ENCODE measurements at places on chromosomes 3 and 15. TPM values are rescaled to one million over a fixed set of nuclear protein-coding genes. Genes with fewer than 3 reads are reported as not detected.

Gene CKMT1B
- 0.66 TPM for total RNA-seq

Gene MAP6D1
- total RNA-seq = 2.1 TPM

Gene SLMAP
- total RNA-seq = 53.4 TPM

Gene ACTR8
- 46.7 TPM for total RNA-seq

GRCh38 chr3:89058371-89058770 lies 49.0 kb upstream of the EPHA3 start:
- DNase-seq = no peak

DNA sequence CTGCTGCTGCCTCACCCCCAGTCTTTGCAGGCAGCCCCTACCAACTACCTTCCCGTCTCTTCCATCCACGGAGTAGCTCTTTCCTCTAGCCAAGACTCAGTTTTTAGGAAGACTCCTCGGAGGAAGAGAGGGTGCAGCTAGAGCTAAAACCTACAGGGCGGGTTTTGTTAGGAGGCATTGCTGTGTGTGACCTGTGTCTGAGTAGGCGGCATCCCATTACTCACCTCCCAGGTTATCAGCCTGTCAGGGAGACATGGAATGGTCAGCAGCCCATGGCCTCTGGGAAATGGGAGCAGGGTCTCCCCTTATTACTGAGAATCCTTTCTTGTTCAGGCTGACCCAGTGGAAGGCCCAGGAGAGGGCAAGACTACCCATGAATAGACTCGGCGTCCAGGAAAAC lies 43.8 kb upstream of the FGD5 start:
- DNase-seq = no peak

DNA sequence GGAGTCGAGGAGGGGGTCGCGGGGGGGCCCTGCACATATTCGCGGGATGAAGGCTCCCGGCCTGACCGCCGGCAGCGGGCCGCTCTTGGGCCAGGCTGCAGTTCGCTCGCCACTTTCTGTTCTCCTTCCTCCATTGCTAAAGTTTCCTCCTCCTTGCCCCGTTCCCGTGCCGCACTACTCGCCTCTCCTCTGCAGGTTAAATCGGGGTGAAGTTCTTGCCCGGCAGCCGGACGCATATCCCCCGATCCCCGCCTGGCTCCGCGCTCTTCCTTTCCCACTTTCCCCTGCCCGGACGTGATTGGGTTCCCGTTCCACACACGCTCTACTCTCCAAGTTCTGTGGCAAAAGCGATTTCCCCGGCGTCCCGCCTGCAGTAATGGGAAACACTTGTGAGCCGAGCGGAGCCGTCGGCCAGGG lies 556 bp downstream of the CRYBG3 start:
- DNase-seq = peak; percentile 77

DNA sequence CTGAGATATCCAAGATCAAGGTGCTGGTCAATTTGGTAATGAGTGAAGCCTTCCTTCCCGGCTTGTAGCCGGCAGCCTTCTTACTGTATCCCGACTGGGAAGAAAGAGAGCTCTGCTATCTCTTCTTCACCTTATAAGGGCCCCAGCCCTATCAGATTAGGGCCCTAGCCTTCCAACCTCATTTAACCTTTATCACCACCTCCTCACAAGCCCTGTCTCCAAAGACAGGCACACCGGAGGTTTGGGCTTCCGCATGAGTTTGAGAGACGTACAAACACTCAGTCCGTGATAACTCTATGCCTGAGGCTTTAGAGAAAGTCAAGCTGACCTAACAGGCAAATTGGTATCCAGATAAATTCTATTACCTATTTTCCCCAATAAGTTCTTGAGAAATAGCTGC lies 243.9 kb downstream of the OPA1 start:
- DNase-seq = no peak

DNA sequence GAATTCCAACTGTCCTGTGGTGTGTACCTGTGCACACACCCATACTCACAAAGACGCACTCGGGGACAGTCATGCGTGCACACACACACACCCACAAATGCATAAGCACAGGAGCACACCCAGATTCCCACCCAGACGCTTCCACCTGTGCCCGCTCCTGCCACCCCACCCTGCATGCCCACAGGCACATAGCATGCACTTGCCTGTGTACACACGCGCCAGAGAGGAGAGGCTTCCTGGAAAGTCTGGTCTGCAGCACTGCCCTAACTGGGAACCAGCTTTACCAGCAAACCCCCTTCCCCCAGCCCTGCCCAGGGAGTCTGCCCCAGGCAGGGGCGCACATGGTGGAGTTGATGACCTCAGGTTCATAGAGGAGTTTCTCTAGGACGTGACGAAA lies 246.2 kb downstream of the UACA start:
- DNase-seq = no peak

DNA sequence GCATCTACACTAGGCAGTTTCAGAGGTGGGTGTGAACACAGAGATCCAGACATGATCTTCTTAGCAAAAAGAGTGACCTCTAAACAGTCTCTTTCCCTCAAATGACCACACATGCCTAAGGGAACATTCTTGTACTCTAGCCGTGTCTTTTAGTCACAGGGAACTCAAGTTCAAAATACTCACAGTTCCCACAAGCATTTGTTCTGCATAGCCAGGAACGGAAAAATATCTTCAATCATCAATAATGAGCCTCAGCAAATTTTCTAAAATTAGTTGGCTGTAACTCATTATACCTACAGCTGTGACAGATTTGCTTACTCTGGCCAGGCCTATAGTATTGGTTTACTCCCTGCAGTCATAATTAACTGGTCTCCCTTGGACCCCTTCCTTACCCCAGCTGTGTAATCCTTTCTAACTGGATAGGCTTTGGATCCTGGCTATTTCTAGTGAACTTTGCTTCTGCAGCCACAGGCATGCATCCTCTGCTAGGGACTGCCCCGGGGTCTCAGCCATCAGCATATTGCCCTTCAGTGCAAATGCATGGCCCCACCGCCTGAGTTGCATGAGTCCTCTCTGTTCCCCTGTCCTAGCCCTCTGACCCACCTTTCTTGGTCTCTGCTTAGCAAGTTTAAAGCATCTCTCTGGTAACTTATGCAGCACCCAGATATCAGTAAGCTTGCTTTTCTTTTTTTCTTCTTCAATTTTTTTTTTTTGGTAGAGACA lies 56.0 kb upstream of the HACD2 start:
- no peak for DNase-seq

- DNase-seq = no peak
These were observed 62.2 kb downstream of the SOX2 start for GRCh38 chr3:181773921-181774320.

DNA sequence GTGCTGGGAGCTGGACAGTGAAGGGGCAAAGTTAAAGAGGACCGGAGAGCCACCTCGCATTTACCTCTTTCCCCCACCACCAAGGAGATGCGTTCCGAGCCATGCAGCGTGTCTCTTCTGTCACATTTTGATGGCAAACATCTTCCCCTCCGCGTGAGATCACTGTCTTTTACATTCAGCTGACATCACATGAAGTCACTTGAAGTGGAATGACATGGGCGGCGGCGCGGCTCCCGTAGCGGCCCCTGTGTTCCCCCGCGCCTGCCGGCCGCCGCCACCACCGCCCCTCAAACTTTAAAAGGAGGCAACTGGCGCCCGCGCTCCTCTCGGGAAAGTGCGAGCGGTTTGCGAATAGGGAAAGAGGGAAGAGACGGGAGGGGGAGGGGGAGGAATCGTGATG lies at the start of gene FEZF2:
Gene FEZF2, minus strand, starts transcription at position 336 of the 400 bp plus-strand sequence. CDS start 682 bp downstream, outside the sequence.
- no peak for DNase-seq

- DNase-seq = no peak
These were observed 78.4 kb upstream of the LIMD1 start for GRCh38 chr3:45515999-45516725.

DNA sequence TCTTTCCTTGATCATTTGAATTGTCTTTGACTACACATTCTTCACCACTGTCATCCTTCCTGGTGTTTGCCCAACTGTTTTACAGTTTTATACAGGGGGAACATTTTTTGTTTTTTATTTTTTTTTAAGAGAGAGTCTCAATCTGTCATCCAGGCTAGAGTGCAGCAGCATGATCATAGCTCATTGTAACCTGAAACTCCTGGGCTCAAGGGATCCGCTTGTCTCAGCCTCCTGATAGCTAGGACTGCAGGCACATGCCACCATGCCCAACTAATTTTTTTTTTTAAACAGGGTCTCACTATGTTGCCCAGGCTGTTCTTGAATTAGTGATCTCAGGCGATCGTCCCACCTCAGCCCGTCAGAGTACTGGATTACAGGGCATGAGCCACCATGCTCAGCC lies 222.6 kb downstream of the BBX start:
- DNase-seq = no peak

DNA sequence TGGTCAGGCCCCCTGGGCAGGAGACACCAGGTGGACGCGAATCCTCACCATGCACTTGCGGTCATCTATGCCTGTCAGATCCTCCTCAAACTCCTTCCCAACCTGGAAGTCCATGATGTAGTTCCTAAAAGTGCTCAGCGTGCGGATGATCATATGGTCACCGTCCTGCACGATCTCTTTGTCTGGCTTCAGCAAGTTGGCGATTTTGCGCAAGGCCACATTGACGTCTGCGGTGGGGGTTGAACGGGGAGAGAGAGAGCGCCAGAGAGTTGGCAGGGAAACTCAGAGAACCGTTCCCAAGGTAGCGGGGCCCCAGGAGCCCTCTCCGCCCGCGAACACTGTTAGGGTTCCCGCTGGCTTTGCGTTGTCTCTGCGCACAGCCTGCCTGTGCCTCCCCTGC lies 809 bp downstream of the RBP1 start:
- no peak for DNase-seq

DNA sequence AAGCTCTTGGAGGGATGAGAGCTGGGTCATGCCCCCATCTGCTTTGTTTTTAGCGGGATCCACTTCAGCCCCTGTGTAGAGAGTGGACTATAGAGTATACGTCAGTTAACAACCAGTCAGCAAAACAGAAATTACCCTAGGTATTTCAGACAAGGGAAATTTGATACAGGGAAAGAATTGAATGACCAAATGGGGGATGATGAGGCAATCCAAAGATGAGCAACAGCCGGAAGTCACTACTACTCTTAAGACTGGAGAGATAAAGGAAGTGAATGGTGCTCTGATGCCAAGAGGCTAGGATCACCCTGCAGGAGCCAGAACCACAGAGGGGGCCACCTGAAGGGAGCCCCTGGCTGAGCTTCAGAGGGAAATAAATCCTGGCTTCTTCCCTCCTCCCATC lies 1.7 kb upstream of the GPR62 start:
- no peak for DNase-seq

- no peak for DNase-seq
These were observed 103.5 kb downstream of the IMPG2 start for GRCh38 chr3:101216710-101217465.

DNA sequence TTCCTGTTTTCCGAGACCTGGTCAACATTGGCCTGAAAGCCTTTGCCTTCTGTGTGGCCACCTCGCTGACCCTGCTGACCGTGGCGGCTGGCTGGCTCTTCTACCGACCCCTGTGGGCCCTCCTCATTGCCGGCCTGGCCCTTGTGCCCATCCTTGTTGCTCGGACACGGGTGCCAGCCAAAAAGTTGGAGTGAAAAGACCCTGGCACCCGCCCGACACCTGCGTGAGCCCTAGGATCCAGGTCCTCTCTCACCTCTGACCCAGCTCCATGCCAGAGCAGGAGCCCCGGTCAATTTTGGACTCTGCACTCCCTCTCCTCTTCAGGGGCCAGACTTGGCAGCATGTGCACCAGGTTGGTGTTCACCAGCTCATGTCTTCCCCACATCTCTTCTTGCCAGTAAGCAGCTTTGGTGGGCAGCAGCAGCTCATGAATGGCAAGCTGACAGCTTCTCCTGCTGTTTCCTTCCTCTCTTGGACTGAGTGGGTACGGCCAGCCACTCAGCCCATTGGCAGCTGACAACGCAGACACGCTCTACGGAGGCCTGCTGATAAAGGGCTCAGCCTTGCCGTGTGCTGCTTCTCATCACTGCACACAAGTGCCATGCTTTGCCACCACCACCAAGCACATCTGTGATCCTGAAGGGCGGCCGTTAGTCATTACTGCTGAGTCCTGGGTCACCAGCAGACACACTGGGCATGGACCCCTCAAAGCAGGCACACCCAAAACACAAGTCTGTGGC lies 16.9 kb downstream of the TMEM43 start:
- DNase-seq = no peak

DNA sequence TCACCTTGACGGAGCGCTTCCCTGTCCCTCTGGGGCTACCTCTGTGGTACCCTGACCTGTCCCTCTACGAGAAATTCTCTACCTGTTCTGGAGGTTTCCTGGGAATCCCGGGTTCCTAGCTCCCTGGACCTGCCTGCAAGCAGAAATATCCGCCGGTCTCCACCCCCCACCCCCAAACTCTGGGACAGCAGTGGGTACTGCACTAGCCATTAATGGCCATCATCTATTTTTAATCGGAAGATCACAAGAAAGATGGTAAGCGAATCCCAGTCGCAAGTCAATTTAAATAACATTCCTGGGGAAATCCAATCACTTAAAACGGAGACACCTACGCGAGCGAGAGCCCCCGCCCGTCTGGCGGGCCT lies 429 bp upstream of the C3orf80 start:
- DNase-seq = no peak

DNA sequence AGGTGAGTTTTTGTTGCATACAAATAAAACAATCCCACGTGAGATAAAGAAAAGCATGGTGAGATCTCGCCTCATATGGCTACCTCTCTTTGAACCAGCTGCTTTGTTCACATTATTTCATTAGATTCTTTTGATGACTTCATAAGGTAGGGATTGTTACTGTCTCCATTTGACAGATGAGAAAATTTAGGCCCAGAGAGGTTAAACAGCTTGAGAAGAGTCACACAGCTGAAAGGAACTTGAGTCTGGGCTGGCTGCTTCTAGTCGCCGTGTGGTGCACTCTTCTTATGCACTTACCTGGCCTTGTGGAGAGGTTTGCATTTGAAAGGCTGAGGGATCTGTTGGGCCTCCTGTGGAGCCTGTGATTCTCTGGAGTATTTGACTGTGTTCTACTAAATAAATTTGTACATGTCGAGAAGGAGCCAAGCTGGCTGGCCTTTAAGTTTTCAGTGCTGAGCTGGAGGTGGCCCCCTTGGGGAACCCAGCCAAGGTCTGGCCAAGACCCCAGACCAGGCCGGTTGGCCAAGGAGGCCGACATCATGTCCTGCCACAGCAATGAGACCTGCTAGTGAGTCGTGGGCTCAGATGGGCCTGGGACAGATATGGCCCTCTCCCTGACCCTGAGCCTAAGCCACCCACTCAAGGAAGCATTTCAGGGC lies 125.1 kb downstream of the SMAD6 start:
- no peak for DNase-seq

DNA sequence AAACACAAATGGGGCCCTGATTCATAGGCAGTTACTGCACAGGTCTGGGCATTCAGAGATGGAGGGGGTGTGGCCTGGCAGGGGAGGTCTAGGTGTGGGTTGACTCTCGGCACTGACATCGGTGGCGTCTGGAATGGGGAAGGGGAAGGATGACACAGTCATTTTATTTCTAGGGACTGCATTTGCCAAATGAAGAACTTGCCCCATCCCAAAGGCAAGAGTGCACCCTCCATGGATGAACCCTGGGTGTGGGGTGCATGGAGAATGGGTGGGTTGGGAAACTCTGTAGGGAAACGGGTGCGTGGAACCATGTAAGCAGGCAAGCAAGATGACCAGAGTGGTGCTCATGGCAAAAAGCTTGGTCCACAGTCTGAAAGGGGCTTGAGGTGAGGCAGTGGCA lies 24.5 kb downstream of the SLC6A20 start:
- no peak for DNase-seq

All from activated CD4-positive, alpha-beta T cell treated with anti-CD3 and anti-CD28 coated beads, Interleukin-2, amount 10 ng/mL, durations not matched to agents 24 days and 14 days (primary cell).